ENCODE measurements at places on chromosomes 1 and 21.

- DNase-seq: no peak
These were observed 194.5 kb downstream of the DSCAM start for GRCh38 chr21:40652436-40652835.

DNA sequence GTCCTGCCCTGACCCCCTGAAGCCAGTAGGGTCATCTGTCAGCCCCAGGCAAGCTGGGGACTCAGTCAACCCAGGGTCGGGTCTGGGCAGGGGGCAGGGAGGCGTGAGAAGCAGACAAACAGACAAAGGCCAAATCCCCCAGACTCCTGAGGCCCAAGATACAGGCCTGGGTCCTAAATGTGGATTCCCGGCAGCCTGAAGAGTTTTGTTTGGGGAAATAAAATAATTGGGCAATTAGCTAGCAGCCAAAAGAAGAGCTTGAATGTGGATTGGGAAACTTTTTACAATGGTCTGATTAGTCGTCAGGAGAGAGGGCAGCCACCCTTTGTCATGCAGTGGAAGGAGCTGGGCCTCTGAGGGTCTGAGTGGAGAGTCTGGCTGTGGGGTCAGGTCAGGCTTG lies 4.5 kb upstream of the LEFTY2 start:
- DNase-seq: no peak

DNA sequence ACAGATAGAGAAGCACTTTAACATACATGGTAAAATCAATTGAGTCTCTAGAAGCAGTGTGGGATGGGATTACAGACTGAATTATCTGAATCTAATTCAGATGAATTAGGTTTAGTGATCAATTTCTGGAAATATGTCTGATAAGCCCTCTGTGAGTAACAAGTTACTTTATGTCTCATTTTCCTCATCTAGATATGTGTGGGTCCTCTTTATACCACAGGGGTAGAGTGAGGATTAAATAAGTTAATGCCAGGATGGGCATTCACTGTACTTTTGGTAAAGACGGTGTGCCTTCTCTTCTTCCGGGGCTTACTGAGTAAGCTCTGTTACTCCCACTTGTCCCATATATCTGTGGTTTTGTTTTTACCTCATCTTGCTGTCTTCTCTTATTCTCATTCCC lies 225.8 kb downstream of the RYR2 start:
- no peak for DNase-seq

GRCh38 chr1:151314137-151314875 lies 12.9 kb downstream of the PI4KB start:
- peak; percentile 13 for DNase-seq

DNA sequence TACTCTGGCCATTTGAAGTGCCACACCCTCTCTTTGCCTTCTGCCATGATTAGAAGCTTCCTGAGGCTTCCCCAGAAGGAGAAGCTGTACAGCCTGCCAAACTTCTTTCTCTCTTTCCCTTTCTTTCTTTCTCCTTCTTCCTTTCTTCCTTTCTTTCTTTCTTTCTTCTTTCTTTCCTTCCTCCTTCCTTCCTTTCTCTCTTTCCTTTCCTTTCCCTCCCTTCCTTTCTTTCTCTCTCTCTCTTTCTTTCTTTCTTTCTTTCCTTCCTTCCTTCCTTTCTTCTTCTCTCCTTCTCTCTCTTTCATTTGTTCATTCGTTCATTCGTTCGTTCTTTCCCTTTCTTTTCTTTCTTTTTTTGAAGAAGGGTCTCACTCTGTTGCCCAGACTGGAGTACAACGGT lies 931.0 kb downstream of the TTLL7 start:
- DNase-seq: no peak

DNA sequence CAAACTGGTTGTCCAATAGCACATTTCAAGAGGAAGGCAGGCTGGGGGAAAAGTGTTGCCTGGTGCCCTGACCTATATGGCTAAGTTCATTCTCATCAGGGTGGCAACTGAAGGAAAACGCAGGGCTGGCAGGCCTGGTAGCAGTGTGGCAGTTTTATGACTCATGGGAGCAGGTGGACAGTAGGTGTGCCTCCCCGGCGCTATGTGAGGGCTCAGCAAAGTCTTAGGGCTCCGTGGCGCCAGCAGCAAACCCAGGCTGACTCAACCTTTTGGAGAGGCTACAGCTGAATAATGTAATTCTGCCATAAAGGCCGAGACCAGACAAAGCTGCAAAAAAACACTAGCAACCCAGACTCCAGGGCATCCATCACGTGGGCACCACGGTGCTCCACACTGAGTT lies 23.6 kb downstream of the GADD45A start:
- DNase-seq: peak; percentile 82

GRCh38 chr1:236175642-236176336 lies 33.5 kb downstream of the GPR137B start:
- DNase-seq: peak; percentile 71

- DNase-seq: no peak
These were observed 226.4 kb downstream of the ZP4 start for GRCh38 chr1:237664348-237664747.

DNA sequence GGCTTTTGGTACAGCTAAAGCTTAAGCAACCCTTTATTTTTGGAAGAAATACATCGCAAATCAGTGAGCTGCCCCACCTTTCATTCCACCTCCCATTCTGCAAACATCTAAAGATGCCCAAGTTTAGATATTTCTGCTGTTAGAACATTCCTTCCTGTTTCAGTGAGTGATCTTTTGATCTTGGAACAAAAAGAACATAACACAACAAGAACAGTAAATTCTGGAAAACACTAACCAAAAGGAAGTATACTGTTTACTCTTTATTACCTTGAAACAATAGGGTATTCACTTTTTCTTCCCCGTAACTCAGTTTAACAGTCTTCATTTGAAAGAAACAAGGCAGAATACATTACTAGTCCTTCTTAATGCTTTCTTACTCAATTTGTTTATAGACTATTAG lies 40.6 kb downstream of the HNRNPR start:
- no peak for DNase-seq

GRCh38 chr1:13759072-13759471 lies 59.1 kb downstream of the PRDM2 start:
- DNase-seq: no peak

GRCh38 chr1:1120866-1121591 lies 5.1 kb upstream of the C1orf159 start:
- DNase-seq: no peak

GRCh38 chr1:4554271-4554865 lies 100.0 kb upstream of the AJAP1 start:
- no peak for DNase-seq

GRCh38 chr1:150257624-150258585 lies at the start of gene CA14:
CA14 (plus strand) TSS chr1:150257774; CDS start chr1:150258129, 355 bp downstream.
- no peak for DNase-seq

GRCh38 chr1:101506541-101507164 lies 269.8 kb downstream of the S1PR1 start:
- peak; percentile 32 for DNase-seq

DNA sequence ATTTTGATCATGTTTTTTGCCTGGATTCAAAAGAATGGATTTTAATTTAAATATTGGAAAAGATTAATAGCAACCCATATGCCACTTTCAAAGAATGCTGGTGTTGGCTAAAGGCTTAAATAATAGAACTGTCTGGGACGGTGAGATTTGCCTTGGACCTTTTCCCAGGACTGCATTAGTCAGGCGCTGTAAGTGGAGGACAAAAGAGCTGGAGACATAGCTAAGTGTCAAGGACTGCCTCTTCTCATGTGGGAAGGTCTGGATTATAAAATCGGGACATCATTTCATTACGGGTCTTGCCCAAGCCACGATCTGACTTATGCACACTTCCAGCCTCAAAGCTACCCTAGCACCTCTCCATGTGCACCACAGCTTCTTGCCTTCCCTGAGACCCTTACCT lies 458.5 kb upstream of the DEPDC1 start:
- no peak for DNase-seq

DNA sequence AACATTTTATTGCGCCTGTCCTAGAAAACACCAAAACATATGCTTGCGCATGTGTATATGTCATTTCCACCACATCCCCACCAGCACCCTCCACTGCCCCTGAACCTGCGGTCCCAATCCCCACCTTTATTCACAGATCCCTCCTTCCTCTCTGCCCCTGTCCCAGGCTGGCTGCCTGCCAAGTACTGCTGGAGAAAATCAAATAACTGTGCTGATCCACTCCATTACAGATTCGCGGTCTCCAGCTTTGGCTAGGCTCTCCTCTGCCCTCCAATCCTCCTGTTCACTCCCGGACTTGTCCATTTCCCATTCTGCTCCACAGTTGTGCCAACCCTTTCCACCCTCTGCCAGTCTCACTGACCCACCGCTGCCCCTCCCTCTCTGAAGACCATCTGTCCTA lies 59.3 kb upstream of the GJB5 start:
- no peak for DNase-seq

DNA sequence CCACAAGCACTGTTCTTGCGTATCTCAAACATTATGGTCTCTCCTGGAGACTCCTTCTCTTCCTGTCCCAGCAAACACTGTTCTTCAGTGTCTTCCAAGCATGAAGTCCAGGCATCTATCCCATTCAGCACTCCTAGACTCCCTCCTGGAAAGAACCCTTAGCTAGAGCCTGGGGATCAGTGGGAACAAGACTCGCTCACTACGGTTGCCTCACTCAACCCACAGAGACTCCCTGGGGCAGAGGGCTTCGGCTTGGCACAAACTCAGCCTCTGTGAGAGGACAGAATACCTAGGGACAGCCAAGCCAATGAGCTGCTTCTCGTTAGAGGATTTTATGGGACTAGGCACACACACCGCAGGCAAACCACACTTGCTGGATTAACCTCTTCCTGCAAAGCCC lies 86.5 kb upstream of the IPO9 start:
- no peak for DNase-seq

GRCh38 chr1:237959838-237960237 lies 69.1 kb upstream of the ZP4 start:
- DNase-seq: no peak

- DNase-seq: no peak
These were observed 12.5 kb upstream of the TTC22 start for GRCh38 chr1:54813485-54814125.

- no peak for DNase-seq
These were observed 550 bp upstream of the NFYC start for GRCh38 chr1:40690771-40691537.

DNA sequence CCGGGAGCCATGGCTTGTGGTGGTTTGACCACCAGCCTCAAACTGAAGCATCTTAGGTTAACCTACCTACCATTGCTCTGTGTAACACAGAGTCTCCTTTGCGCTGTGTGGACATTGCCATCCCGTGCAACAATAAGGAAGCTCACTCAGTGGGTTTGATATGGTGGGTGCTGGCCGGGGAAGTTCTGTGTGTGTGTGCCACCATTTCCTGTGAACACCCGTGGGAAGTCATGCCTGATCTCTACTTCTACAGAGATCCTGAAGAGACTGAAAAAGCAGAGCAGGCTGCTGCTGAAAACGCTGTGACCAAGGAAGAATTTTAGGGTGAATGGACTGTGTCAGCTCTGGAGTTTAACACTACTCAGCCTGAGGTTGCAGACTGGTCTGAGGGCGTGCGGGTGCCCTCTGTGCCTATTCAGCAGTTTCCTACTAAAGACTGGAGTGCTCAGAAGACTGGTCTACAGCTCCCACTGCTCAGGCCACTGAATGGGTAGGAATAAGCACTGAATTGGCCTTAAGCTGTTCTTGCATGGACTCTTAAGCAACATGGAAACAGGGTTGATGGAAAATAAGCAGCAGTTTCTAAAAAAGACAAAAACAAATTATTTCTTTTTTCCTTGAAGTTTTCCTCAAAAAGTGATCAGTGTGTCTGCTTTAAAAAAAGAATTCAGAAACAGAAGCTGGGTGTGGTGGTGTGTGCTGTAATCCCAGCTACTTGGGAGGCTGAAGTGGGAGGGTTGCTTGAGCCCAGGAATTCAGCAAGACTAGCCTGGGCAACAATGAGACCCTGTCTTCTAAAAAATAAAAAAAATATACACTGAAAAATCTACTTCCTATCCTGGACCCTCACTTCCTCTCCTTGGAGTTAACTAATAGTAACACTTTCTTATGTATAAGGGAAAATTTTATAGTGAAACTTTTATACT lies 14.6 kb downstream of the CEP350 start:
- DNase-seq: no peak

DNA sequence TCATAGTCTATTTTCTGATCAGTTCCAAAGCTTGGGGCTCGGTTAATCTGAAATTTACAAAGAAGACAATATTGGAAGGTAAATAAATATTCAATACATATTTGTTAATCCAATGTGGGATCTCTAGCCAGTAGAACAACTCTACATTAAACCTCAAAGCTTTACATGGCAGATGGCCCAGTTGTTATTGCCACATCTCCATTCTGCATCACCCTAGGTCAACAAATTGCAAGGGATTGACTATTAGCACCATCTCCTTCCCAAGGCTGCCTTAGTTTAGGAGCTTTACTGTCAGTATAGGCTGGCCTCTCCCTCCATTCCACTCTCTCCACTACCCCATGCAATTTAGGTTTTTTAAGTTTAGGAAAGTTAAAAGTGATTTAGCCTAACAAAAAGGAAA lies 69.7 kb downstream of the TTLL7 start:
- DNase-seq: no peak

DNA sequence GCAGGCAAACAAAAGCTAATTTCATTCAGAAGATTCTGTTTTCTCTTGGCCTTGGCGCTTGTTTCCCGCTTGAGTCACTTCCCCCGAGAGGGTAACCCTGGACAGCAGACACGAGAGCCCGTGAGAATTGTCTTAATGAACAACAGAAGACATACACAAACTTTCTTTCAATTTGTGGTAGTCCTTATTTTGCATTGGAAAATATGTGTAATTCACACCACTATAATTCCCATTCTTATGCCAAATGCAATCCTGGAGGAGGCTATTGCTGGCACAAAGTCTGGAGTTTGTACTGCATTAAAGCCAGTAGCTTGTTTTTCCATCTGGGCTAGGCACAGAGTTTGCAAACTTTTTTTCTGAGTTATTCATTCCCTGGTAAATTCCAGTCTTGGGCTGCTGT lies 109.8 kb upstream of the IVNS1ABP start:
- DNase-seq: no peak

- DNase-seq: no peak
These were observed 246.4 kb upstream of the NR5A2 start for GRCh38 chr1:199780948-199781670.

DNA sequence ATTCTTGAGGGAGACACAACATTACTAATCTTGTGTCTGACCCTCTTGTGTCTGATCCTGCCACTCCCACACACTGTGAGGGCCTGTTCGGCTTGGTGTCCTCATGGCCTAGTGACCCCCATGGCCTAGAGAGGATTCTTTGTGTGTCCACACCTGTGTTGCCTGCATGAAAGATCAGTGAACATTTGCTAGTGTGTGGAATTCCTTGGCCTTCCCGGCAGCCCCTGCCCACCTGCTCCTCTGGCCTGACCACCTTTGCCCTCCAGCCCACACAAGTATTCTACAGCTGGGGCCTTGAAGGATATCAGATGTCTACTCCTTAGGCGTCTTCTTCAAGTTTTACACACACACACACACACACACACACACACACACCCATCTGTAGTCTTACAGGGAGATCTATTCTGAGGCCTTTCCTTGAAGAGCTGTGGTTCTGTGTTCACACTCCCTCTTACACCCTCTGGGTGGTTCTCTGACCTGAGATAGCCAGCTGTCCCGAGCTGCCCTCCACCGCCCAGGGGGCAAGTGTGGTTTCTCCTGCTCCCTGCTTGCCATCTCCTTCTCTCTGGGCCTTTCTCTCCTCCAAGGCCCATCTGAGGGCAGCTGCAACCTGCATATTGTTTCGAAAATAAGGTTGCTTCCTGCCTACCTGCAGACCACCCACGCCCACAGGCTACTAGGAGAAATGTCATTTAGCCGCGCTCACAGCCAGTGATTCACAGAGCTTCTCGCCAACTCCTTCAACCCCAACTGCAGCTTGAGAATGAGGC lies 45.4 kb downstream of the CD247 start:
- DNase-seq: no peak

- no peak for DNase-seq
These were observed 55.6 kb upstream of the ACTRT2 start for GRCh38 chr1:2965676-2966075.

GRCh38 chr1:37731312-37732019 lies 33.5 kb downstream of the EPHA10 start:
- no peak for DNase-seq
